Activated effector memory CD4-positive, alpha-beta T cell treated with Interleukin-2 at 50 U/mL for 16 hours (primary cell): ENCODE measurements at places on chromosomes 5 and 9.

GRCh38 chr9:121299467-121300282, 31.7 kb downstream of the GSN start:
- no peak for DNase-seq

DNA sequence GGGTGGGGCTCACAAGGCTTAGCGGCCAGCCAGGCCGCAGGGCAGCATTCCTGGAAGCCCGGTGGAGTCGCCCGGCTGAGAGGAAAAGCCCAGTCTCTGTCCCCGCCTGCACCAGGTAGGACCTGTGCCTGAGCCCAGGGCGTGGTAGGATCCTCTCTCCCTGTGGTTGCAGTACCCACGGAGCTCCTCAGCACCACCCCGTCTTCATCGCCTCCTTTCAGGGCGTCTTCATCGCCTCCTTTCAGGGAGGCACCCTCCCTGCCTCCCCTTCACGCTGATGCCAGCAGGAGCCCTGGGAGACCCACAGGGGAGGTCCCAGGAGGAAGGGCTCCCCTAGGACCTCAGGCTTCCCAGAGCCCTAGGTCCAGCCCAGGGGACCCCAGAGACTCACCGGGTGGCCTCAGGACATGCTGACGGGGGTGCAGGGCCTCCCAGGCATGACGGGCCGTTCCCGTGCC, 53.3 kb upstream of the NOTCH1 start:
- no peak for DNase-seq

DNA sequence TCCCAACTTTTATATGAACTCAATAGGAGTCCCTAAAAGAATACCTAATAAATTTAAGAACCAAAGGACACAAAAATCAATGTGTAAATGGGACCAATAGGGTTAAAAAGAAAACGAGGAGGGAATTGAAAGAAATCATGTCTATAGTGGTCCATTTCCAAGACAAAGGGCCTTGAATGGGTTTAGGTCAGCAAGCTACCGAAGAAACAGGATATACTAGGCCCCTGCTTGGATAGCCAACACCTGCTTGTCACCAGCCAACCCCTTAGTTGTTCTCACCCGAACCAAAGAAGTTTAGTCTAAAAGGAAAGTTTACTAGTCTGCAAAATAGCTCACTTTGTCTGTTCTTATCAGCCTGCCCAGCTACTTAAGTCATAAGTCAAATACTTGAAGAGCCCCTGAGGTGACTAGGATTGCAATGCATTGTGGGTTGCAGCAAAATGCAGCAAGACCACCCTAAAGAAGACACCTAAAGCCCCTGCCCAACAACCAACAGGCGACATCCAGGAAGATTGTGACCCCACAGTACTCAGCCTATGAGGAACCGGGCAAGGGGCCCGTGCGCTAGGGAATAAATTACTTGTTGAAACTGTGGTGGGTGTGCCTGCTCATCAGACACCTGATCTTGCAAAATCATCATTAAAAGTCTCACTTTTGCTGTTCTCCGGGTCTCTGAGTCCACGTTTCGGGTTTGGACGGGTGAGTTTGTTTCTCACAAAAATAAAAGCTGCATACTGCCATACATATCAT, 183.9 kb upstream of the PPP1R26 start:
- no peak for DNase-seq

DNA sequence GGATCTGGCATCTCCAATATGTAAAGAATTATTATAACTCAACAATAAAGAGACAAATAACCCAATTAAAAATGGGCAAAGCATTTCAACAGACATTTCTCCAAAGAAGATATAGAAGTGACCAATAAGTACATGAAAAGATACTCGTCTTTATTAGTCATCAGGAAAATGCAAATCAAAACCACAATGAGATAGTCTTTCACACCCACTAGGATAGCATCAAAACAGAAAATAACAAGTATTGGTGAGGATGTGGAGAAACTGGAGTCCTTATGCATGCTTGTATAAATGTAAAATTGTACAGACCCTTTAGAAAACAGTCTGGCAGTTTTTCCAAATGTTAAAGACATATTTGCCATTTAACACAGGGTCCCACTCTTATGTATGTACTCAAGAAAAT, 39.1 kb upstream of the ITGA1 start:
- DNase-seq, result no peak

DNA sequence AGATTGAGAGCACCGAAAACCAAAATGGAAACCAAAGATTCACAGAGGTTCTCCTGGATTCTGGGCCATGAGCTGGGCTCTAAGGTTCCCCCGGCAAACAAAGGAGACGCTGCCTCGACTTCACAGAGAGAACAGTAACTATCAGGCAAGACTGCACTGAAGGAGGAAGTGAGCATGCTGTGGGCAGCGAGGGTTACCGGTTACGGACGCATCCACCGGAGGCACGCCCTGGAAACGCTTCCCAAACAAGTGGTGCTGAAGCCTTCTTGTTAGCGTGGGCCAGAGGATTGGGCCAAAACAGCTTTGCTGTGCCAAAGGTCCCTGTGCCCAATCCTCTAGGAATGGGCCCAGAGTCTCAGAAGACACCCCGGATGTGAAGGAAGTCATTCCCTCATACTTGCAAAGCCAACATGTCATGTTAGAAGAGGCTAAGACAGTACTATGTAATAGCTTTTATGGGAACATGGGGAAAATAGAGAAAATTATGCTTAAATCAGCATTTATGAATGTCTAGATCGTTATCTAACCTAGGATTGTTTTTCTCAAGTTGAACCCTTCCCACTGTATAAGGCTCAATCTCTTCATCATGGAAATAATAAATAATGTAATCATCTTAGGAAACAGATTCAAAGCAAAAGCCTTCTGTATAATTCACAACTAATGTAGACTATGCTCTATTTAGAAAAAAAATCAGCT, 145.4 kb downstream of the GABBR2 start:
- no peak for DNase-seq

GRCh38 chr5:157606046-157606445, 30.5 kb upstream of the ADAM19 start:
- no peak for DNase-seq

GRCh38 chr5:60826653-60827052, 17.4 kb downstream of the ELOVL7 start:
- DNase-seq, result no peak

DNA sequence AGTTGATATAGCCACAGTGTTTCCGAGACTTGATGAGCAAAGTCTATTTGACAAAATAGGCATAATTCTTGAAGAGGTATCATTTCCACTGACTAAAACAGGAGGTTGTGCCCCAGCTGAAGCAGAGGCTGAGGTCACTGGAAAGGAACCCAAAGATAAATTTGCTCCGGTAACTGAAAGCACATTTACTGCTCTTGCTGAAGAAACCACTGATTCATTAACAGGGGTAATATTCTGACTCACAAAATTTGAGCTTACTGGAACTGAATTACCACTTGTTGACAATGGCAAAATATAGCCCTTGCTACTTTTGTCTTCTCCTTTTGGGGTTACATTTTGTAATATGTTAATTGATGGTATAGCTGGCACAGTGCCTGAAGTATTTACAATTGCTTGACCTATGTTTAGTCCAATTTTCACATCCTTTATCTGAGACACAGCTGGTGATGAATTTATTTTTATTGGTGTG, 30.2 kb downstream of the MLANA start:
- no peak for DNase-seq

DNA sequence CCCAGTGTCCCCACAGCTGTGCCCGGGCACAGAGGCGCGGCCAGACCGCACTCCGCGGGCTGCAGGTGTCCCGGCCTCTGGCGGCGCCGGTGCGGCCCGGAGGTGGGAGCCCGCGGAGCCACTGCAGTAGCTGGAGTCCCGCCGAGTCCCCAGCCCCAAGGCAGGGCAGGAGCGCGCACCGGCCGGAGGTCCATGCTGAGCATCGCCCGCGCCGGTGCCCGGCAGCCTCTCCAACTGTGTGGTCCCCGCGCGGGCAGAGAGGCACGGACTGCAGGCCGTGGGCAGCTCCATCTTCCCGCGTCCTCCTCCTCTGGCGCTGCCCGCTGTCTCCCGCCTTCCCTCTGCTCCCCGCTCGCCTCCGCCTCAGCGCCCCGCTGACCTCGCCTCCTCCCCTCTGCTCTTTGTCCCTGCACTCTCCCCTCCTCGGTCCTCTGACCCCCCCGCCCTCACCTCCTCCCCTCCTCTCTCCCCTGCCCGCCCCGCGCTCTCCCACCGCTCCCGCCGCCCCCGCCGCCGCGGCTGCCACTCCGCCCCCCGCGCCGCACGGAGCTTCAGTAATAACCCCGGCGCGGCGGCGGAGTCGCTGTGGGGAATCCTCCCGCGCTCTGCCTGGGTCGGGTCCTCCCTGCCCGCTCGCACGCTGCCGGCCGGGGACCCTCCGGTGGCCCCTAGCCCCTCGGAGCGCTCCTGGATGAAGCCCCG, at the start of gene ADAMTS16:
TSS of gene ADAMTS16 (plus strand) at position 554 of the 702 bp plus-strand sequence. CDS start at position 692, 138 bp downstream.
- no peak for DNase-seq

DNA sequence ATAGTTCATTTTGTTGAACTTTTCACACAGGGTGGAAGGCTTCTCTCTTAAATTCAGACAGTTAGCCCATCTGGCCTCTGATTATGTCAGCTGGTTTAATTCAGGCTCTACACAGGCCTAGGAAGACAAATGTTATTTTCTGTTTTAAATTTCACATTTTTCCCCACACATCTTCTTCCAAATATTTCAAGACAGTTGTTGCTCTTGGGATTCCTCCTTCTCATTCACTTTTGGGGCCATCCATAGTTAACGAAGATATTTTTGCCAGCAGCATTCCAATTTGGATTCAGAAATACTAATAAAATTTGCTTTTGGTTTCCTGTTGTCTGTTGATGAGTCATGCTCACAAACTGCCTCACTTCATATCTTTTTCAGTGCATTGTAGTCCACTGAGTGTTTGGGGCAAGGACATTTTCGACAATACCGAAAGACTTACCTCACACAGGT, 475.4 kb downstream of the DMAC1 start:
- DNase-seq, result no peak

DNA sequence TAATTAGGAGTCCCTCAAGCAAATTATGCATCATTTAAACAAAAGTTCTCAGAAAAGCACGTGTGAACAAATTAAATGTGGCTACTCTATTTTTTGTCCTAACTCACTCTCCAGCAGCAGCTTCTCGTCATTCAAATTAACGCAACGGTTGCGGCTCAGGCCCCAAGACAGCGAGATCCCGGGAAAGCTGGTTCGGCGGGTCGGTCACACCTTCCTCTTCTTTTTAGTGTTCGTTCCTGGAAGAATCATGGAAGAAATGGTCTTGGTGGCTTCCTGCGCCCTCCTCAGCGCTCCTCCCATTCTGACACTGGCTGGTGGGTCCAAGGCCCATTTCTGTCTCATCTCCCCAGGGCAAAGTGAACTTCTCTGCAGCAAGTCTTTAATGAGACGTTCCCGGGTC, 382.8 kb upstream of the IRX1 start:
- DNase-seq, result no peak

DNA sequence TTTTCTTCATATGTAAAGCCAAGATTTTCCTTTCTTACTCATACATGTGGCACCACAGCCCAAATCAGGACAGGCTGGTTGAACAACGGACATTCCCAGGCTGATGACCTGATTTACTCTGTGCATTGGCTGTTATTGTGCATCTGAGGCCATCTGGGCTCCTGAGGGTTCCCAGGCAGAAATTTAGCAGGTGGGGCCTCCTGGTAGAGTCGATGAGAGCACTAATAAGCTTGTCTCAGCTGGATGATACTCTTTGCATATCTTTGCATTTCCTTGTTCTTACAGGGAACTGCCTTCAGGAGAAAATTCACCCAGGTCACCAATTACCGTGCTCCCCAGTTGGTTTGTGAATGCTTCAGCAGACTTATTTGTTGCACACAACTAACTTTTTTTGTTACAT, 605.1 kb downstream of the ELAVL2 start:
- no peak for DNase-seq

DNA sequence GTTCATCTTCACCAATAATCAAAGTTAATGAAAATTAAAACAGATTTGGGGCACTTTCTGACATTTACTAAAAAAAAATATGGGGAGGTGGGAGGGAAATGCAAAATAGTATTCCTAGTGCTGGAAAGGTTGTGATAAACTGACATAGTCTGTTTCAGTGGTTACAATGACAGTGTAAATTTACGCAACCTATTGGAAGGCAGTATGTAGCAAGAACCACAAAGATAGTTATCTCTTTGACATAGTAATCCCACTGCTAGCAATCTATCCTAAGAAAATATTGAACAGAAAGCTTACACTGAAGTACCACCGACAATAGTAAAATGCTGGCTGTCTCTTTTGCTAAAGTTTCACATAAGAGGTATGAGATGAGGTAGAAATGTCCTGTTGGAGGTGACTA, 15.1 kb upstream of the EPB41L4B start:
- DNase-seq, result no peak

DNA sequence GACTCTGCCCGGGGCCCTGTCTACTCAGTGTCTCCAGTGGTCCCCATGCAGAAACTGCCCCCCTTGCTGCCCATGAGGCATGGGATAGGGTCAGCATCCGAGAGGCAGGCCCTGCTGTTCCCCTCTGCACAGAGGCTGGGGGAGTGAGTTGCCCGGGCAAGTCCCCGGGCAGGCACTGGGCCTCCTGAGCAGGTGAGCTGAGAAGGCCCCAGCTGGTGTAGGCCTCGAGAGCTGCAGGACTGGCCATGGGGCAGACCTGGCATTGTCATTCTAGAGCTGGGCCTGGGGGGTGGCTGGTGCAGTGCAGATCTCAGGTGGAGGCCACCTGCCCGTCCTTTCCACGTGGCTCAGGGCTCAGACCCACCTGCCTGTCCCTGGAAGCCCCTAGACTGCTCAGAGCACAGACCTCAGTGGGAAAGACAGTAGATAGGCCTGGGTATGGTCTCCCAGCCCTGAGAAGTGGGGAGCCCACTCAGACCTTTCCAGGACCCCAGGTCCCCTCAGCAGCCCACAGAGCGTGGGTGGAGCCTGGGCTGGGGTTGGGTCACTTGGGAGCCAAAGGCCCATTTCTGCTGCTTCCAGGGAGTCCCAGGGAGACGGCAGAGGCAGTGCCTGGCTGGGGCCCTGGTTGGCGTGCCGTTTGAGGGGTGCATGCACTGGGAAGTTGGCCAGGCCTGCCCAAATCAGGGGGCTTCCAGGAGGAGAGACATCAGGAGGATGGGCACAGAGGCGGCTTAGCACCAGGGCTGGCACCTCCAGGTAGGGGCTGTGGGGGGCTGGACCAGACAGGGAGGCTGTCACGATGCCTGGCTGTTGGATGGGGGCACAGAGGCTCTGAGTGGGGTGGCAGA, 4.8 kb upstream of the NOTCH1 start:
- no peak for DNase-seq

DNA sequence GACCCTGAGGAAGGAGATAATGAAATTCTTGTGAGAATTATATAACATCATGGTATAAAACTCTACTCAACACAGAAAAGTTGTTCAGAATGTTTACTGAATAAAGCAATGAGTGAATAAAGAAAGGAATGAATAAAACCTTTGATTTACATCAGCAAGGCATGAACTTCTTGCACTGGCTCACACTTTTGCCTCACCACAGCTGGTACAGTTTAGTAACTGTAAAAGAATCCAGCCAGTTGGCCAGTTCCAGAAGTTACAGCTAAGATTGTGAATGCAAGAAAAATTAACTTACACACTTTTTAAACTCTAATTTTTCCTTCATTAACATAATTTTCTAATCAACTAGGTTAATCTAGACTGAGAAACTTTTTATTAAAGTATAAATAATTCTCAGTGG, 490.9 kb downstream of the NFIB start:
- no peak for DNase-seq
